ENCODE measurements at places on chromosomes 4 and X.
A peak's percentile ranks its signal among the peaks of the same experiment; 100 is the strongest.

GRCh38 chr4:7335344-7336066 lies 99.2 kb downstream of the PSAPL1 start:
- no peak for DNase-seq

- peak; percentile 66 for DNase-seq
Observed at GRCh38 chr4:154124539-154125255, 335.8 kb upstream of the SFRP2 start.

GRCh38 chr4:145609481-145610427 lies 9.4 kb upstream of the MMAA start:
- DNase-seq, result peak; percentile 48

GRCh38 chr4:37068580-37068979 lies 176.0 kb upstream of the NWD2 start:
- no peak for DNase-seq

DNA sequence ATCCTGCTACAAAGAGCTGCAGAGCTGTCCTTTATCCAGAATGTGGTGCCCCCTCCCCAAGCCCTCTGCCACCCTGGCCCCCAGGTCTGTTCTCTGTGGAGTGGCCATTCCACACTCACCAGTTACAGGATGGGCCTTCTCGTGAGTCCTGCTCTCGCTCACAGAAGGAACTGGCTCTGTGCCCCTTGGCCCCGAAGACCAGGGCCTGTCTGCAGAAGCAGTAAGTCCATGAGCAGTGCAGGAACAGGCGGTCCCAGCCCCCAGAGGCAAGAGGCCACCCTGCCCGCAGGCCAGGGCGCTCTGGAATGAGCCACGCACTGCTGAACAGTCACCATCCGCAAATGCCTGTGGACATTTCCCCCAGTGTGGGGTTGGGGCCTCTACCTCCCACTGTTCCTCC lies 92.2 kb downstream of the DCTD start:
- DNase-seq, result no peak

All from HS-27A (cell line).